ENCODE measurements at places on chromosomes 3 and 15. TPM values are rescaled to one million over a fixed set of nuclear protein-coding genes. Genes with fewer than 3 reads are reported as not detected.

SNX33 gene
- 13.2 TPM for polyA plus RNA-seq

RNF7 gene
- 128 TPM for polyA plus RNA-seq

SLC28A1 gene
- 0.32 TPM for polyA plus RNA-seq

CD86 gene
- 0.91 TPM for polyA plus RNA-seq

SELENOS gene
- polyA plus RNA-seq, result 52.3 TPM

TEX55 gene
- polyA plus RNA-seq, result not detected

TRH gene
- polyA plus RNA-seq, result not detected

DNA sequence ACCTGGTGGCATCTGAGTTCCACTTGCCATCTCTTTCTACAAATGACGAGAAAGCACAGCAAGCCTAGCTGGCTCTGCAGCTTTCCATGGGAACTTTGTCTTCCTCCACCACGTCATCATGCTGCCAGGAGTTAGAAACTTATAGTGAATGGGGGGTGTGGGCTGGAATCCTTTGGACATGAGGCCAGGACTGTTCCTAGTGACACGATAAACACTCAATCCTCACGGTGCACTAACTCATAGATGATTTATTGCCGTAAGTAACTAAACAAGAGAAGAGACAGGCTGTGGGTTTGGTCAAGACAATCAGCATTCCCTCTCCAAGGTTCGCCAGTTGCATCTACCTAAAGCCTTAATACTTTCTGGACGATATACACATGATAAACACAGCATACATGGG is 50.6 kb downstream of the OXNAD1 start:
- DNase-seq, result no peak

DNA sequence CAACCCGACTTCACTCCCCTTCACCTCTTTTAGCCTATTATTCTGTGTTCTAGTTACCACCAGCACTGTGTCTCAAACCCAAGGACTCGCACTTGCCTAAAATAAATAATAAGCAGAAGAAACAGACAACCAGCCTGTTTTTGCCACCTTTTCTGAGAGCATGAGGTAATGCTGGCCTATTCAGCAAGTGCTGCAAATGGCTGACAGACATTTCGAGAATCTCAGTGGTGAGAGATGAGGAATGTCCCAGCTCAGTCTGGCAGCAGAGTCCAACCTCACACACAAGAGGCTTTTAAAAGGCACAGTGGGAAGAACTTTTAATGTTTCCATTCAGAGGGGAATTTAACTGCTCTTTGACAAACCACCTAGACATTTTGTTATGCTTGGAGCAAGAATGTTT is 143.3 kb upstream of the GMNC start:
- no peak for DNase-seq

DNA sequence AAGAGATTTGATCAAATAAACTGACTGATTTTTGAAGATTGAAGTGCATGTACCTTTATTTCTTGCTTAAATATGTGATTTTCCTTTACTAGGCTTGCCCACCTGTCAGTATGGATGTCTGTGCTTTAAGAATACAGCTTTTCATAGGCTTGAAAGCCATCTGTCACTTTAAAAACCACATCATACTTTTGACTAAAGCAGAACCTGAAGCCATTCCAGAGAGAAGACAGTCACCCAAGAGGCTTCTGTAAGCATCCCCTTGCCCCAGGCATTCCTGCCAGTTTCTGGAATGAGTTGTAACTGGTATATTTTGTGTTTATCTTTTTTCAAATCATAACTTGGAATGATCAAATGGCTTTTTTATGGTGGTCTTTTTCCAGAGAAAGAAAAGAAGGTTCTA is 24.0 kb downstream of the HPS3 start:
- DNase-seq, result no peak

DNA sequence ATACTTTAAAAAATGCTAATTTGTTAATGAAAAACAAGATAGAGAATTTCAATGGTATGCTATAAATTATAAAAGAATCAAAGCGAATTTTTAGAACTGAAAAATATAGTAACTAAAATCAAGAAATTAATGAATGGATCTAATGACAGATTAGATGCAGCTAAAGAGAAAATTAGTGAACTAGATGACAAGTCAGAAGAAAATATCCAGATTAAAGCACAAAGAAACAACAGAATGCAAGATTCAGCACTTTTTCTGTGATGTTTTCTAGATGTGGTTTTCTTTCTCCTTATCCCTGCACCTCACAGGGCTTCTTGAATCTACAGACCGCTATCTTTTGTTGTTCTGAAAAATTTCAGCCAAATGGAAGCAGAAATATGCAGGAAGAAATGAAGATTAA is 54.4 kb downstream of the INO80 start:
- DNase-seq, result no peak

- peak; percentile 54 for DNase-seq
Observed at GRCh38 chr3:152299249-152299976, 30.7 kb downstream of the MBNL1 start.

GRCh38 chr15:51121118-51121517 is 26.4 kb upstream of the TNFAIP8L3 start:
- DNase-seq, result peak; percentile 47

DNA sequence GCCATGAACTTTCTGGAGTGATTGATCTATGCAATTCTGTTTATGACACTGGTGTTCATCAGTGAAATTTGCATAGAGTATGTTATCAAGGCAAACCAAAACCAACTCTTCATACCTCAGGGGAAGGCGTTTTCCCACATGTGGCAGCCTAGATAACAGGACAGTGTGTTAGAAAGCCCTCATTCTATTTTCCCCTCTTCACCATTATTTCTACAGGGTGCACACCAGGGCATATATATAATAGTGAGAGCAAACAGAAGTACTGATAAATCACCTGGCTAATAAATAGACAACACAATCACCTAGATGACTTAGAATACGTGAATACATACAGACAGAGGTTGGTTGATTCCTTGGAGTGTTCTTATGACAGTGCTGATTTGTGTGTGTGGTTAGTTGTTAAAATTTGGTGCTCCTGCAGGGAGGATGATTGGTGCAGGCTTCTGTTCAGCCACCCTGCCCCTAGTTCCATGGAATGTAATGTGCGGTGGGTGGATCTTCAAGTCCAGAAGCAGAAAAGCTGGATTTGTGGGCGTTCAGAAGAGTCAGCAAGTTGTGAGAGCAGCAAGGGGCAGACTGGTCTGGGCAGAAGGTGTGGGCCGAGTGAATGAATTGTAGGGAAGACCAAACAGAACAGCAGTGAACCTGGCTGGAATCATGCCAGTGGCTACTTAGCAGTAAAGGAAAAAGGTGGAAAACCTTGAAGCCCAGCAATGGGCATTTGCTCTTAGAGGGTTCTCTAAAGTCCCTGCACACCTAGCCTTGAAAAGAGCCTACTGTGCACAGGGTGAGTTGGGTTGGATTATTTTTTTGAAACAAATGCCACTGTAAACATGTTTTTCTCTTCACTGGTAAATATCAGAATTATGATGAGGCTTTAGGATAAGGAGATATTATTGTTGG is 11.7 kb upstream of the RARRES1 start:
- no peak for DNase-seq

DNA sequence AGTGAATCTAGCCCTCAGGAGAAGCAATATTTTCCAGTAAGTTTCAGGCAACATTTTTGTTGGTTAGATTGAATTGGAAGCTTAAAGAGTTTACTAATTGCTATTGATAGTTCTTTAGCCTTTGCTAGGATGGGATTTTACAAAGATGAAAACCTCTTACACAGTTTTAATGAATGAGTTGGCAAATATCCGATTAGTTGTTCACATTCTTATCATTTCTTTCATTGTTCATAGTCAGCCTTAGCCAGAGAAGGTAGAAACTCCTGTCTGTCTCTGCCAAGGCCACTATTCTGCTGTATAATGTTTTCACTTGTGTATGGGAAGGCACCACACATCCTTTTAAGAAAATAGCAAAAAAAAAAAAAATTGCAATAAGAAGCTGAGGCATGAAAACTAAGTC is 222.0 kb upstream of the MANF start:
- no peak for DNase-seq

- no peak for DNase-seq
Observed at GRCh38 chr15:57797568-57798267, 91.2 kb downstream of the POLR2M start.

DNA sequence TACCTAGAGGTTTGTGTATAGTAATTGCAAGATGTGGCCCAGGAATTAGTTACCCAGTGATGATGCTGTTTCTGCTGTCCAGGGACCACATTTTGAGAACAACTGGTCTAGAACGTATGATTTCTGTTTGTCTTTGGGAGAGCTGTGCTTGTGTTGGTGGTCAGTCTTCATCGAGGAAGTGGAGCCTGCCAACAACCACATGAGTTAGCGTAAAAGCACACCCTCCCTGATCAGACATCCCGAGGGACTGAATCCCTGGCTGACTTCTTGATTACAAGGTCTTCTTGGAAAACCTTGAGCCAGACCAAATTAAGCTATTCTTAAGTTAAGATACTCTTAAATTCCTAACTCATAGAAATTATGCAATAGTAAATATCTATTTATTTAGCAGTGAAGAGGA is 81.7 kb upstream of the ZPLD1 start:
- peak; percentile 25 for DNase-seq

DNA sequence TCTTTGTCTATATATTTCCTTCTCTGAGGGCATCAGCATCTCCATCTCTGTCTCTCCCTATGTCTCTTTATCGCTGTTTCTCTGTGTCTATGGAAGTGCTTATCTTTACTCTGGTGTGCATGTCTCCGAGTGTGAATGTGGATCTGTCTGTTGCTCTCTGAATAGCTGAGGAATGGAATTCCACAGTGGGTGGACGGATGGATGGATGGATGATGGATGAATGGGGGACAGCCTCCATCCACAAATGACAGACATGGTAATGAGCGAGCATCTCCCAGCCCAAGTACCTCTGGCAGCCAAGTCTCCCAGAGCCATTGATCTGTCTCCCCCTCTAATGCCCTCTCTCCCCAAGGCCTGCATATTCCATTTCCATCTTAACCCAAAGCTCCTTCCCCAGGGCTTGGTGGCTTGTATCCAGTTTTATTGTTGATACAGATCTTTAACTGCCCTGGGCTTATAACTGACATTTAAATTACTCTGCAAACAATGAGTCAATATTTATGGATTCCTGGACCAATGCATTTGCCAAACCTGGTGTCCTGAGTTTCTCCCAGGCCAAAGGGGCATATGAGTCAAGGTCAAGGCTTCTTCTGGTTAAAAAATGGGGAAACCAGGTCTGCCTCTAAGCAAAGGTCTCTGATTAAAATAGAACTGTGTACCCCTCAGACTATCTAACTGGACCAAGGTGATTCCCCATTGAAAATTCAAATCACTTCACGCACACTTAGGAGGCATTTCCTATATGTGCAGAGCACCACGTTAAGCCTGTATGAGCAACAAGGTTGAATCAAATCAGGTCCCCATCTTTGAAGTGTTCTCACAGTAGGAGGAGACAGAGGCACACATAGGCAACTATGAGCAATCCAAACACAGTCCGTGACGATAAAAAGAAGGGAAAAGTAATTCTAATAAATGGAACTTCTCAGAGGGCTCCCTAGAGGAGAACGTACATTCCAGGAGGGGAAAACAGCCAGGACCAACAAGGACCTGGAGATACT is 109.9 kb downstream of the TLE3 start:
- DNase-seq, result no peak

DNA sequence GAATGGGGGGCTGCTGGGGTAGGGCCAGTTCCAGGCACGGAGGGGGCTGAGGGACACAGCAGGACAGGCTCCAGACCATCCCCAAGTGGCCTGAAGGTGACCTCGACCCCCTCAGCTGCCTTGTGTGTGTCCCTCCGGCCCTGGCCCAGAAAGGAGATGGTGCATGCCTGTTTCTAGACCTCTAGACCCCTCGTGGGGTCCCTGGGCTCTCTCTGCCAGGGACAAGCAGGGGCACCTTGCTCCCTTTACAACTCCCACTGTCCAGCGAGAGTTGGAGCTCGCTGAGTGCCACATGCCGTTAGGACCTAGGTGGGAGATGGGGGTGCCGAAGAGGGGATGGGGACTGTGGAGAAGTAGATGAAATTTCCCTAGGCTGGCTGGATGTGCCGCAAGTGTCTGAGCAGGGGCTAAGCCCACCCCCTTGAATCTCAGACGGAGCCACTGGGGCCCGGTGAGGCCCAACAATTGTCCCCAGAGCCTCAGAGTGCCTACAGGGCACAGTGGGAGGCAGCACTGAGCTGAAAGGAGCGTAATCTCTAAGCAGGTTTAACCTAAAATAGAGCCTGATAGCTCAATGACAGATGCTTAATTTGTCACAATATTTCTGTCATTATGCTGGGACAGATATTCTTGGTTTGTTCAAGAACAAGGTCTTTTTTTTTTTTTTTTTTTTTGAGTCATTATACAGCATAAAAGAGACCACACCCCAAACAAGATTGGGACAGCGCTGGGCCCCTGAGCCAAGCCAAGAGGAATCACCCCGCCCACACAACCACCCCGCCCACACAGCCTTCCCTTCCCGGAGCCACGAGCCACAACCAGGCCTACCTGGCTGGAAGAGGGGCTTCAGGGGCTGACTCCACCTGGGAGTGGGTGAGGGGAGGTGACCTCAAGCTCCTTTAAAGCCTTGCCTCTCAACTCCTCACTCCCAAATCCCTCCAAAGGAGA is 23.6 kb upstream of the KLF13 start:
- DNase-seq, result peak; percentile 87

GRCh38 chr3:38039101-38039898 is at the start of gene DLEC1:
Gene DLEC1 (plus strand): TSS chr3:38039208. CDS start chr3:38039226, 18 bp downstream.
- peak; percentile 88 for DNase-seq

- no peak for DNase-seq
Observed at GRCh38 chr15:51180011-51180410, 85.3 kb upstream of the TNFAIP8L3 start.

DNA sequence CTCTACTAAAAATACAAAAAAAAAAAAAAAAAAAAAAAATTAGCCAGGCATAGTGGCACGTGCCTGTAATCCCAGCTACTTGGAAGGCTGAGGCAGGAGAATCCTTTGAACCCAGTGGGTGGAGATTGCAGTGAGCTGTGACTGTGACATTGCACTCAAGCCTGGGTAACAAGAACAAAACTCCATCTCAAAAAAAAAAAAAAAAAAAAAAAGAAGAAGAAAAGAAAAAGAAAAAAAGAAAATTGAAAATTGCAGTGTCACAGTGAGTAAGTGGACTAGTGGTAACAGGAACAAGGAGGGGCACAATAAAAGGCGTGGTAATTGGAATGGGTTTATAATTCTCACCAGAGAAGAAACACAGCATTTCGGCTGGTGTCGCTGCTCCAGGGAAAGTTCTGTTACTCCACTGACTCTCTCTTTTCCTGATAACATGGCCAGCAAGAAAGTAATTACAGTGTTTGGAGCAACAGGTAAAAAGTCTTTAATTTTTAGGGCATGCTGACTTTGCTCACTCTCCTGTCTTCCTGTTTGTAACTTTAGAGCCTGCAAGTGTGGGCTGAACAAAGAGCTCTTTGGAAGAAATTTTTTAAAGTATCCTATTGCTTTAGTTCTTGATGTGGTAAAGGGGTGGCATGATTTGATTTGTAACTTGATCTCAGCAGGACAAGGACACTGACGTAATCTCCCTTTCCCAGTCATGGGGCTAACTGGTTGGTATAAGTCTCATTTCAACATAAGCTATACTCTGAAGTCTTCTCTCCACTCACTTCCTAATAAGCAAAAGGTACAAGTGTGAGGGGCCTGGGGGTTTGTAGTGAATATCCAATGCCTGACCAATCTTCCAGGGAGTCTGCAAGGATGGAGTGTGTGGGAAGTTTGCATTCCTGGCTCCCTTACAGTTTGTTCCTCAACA is 22.1 kb upstream of the TRA2B start:
- no peak for DNase-seq

- DNase-seq, result no peak
Observed at GRCh38 chr3:126743350-126743749, 39.3 kb downstream of the CHCHD6 start.

Measured in right cardiac atrium (tissue), 5 donors.